KG1 (cell line): ENCODE measurements at places on chromosomes 16 and 17.

DNA sequence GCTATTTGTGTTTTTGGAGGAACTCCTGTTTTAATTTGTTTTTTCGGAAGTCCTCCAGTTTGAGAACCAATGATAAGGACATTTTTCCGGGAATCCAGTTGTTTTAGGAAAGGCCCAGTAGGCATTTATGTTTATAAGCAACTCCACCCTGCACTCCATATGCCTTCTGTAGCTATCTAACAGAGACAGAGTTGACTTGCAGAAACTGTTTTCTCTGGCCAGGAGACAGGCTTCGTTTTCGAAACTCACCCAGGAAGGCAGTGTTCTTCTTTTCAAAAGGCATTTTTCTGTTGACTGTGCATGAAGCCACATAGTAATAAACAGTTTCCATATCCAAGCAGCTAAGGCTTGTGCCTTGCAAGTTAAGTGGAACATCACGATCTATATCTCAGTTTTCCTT, 587.1 kb downstream of the WWOX start:
- no peak for DNase-seq

GRCh38 chr17:5958850-5959249, 111.3 kb upstream of the WSCD1 start:
- no peak for DNase-seq

DNA sequence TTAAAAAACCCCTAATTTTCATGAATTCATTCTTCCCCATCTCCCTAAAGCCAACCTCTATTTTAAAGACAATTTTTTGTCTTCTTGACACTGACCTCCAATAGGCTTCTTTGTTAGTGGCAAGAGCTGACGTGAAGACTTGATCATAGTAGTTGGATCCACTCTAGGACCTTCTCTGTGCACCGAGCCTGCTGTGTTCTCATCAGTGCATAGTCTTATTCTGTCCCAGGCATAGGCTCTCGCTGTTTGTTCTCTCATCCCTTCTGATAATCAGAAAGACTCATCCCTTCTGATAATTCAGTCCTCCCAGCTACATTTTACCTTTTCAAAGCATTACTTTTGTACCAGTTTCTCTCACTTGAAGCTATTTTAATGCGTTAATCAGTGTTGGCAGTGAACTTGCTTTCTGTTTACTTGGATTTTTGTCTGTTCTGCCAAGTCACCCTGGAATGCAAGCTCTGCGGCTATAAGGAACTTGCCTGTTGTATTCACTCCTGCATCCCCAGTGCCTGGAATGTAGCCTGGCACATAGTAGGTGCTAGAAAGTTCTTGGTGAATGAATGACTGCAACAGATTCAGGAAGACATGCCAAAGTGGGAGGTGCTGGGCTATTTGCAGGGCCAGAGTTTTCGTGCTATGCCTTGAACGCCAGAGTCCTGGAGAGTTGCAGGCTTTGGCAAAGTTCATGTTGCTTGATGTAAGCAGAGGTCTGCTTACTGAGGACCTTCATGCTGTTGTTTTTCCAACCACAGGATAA, 147.6 kb upstream of the MPHOSPH6 start:
- no peak for DNase-seq

DNA sequence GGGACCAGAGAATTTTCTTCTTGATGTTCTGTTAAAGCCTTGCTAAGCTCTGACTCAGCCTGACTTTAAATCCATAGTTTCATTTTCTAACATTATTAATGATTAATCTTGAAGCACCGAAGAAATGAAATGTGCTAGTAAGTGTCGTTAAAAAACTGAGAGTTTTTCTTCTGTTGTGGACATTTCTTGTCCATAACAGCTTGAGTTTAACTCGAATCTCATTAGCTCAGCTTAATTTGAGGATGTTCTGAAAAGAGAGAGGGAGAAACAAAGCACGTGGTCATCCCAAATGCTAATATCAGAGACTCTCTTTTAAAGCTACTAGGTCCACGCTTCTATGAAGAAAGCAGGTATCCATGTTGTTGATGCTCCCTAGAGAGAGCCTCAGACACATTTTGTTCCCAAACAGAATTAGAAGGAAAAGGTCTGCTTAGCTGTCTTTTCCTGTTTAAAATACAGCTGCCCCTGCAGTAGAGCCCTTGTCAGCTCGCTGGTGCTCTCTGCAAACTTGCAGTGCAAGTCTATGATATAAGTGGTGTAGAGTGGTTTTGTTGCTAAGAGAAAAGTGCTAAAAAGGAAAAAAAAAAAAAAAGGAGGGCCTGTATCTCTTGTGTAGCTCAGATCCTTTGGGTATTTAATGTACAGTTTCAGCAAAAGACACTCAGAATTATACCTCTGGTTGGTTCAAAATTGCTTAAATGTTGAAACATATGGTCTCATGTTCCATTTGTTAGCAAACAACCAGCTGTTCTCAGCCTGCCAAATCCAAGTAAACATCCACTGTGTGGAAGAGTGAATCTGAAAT, 191.1 kb upstream of the TBX2 start:
- no peak for DNase-seq

GRCh38 chr17:491086-492021, 138.7 kb upstream of the RPH3AL start:
- DNase-seq: no peak

GRCh38 chr17:61351745-61352407, 47.8 kb upstream of the TBX2 start:
- no peak for DNase-seq

DNA sequence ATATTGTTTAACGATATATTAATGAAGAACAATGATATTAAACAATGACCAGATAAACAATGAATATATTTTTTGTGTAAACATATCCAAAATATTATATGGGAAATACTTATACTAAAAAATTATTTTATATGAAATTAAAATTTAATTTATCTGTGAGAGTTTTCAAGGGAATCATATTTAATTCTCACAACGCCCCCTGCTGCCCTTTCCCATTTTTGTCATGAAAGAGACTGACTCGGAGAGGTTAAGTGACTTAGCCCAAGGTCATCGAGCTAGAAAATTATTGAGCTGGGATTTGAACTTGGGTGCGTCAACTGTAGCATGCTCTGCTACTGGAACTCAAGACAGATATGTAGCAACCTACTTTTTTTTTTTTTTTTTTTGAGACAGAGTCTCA, 7.2 kb upstream of the MYCBPAP start:
- DNase-seq: no peak

DNA sequence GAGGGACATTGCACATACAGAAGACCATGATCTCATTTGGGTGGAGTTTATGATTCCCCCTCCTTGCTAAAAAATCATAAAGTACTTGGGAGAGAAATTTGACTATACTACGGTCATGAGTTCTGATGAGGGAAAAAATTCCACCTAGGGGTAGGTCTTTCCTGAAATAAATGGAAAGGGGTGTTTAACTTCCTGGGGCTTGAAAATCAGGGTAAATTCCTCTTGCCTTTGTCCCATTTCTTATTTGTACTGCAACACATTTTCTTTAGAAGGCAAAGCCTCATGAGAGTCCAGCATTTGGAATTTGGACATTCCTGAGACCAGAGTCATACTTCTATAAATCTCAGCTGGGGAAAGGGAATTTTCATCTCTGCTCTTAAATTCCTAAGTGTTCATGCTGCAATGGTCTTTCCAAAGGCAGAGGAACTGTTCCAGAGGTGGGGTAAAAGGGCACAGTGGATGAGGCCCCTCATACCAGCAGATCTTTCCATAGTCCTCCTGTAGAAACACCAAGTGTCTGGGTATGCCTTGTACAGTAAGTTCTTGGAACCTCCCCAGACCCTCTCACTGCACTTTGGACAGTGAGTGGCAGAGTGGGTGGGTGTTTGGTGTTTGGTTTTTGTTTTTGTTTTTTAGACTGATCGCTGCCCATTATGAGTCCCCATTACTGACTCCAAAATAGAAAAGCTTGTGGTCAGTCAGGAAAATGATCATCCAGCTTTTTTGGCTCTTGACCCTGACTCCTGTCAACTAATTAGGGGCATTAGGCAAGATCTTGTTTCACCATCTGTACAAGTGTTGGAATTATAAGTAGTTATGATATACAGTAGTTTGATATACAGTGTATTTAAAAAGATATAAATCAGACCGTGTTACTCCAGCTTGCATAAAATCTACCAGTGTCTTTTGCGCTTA, 6.0 kb downstream of the LYRM1 start:
- DNase-seq: no peak

- no peak for DNase-seq
Observed at GRCh38 chr17:15309793-15310192, 31.6 kb downstream of the TEKT3 start.

DNA sequence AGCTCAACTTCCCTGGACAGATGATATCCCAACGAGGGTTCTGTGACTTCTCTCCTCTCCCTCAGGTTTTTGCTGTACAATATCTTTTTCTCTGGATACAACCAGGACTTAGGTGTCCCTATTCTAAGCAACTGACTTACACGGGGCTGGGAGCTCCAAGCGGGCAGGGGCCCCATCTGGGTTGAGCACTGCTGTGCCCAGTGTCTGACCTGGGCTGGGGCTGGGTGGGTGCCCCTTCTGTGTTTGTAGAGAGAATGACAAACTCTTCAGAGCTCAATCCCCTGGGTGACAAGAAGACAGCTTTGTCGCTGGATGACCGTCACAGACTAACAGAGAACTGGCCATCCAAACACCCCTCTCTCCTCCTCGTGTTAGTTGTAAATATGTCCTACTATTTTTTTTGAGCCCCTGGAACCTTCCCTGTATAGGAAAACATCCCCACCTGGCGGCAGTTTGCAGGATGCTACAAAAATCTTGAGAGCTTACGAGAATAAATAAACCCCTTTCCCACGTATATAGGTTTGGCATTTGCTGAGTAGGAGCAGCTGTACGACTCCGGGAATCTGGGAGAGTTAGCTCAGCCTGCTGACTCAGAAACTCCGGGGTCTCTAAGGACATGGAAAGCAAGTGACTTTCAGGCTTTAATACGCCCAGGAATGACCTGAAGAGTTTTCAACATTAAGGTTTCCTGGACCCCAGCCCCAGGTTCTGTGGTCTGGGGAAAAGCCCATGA, 23.7 kb upstream of the RCVRN start:
- no peak for DNase-seq

- no peak for DNase-seq
Observed at GRCh38 chr16:89489898-89490438, 393 bp downstream of the ANKRD11 start.

DNA sequence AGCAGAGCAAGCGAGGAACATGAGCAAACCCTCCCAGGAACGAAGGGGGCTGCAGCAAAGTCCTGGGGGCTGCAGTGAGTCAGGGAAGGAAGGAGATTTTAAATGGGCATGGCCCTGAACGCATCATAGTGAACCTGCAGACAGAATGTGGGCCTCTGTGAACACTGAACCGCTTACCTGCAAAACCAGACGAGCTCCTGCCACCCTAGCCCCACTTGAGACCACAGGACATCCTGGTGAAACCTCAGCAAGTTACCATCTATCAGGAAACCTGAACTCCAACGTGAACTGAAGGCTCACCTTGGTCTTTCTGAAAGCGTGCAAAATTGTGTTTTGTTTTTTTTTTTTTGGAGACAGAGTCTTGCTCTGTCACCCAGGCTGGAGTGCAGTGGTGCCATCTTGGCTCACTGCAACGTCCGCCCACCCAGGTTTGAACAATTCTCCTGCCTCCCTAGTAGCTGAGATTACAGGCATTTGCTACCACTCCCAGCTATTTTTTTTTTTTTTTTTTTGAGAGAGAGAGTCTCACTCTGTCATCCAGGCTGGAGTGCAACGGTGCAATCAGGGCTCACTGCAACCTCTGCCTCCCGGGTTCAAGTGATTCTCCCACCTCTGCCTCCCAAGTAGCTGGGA, 30.8 kb downstream of the FANCA start:
- no peak for DNase-seq

GRCh38 chr16:17949141-17949981, 387.2 kb downstream of the NPIPA8 start:
- no peak for DNase-seq

GRCh38 chr17:69870091-69870530, 204.9 kb upstream of the KCNJ16 start:
- DNase-seq: no peak

- DNase-seq: peak; percentile 71
Observed at GRCh38 chr17:1197781-1198490, 18.2 kb upstream of the ABR start.

- no peak for DNase-seq
Observed at GRCh38 chr17:10069301-10069700, 129.1 kb downstream of the GAS7 start.

GRCh38 chr17:66283971-66284370, 18.4 kb upstream of the PRKCA start:
- DNase-seq: no peak

- peak; percentile 75 for DNase-seq
Observed at GRCh38 chr16:3578610-3579551, 1.7 kb upstream of the NLRC3 start.

- no peak for DNase-seq
Observed at GRCh38 chr16:56631197-56631596, 1.3 kb upstream of the MT1M start.
